ENCODE measurements at places on chromosomes 12 and 14. TPM values are rescaled to one million over a fixed set of nuclear protein-coding genes. Genes with fewer than 3 reads are reported as not detected.

The HCAR3 gene
- total RNA-seq: not detected

The HOXC13 gene
- total RNA-seq: not detected

The KLHL42 gene
- total RNA-seq: 10.7 TPM

The UNC79 gene
- 0.05 TPM for total RNA-seq

The TSPAN11 gene
- 0.07 TPM for total RNA-seq

The RNASE7 gene
- total RNA-seq: not detected

The HNF1A gene
- total RNA-seq: not detected

The BRMS1L gene
- 4.5 TPM for total RNA-seq

The CLEC1A gene
- total RNA-seq: not detected

The DTD2 gene
- 13.5 TPM for total RNA-seq

The EIF4B gene
- 622 TPM for total RNA-seq

All from activated T-cell treated with anti-CD3 and anti-CD28 coated beads, Interleukin-2, amount 50 U/mL, for 72 hours (primary cell).